Vagina (tissue), 2 donors: ENCODE measurements at places on chromosomes 1 and 21.

DNA sequence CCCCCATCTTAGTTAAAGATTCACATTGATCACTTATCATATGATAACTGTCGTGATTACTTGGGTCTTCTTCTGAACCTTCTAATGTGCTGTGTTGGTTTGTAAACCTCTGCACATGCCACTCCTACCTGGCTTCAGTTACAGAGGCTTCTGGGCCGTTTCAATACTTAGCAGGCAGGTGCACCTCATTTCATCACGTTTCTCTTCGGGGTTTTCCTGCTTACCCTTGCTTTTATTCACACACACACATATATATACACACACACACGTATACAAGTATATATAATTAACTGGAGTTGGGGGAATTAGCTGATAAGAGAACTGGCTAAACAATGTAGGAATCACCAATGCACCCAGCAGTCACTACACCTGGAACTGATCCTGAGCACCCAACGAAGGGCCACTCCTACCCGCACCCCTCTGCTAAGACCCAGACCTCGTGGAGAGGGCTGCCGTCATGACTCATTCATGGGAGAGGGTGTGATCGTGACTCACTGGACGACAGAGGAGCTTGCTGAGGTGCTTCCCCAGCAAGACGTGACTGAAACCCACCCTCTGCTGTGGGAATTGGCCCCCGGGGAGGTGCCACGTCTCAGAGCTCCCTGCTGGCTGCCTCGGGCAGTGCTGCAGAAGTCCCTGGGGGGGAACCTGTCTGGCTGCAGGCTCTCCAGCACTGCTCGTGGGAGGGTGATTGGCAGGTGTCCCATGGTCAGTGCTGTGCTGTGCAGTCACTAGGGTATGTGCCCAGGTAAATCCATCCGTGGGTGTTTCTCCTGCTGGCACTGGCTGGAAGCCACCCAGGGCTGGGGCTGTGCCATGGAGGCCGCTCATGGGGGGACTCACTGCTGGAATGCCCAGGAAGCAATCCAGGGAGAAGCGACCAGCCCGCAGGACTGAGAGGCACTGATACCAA, 166.6 kb downstream of the DYRK1A start:
- DNase-seq: no peak

DNA sequence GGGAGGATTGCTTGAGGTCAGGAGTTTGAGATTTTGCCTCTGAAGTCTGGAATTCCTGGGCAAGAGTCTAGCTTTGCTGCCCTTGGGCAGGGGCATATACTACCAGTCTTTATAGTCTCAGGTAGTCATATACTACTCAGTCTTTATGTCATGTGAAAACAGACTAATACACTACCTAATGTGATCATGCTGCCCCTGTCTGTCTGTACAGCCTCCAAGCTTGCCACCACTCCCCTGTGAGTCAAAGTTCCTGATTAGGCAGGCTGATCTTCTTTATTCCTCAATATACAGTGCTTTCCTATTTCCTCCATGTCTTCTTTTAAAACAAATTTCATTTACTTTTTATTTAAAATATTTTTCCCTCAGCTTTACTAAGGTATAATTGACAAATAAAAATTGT, 105.3 kb upstream of the BEND5 start:
- no peak for DNase-seq

GRCh38 chr1:166166698-166167571, at the start of gene FAM78B:
Gene FAM78B, minus strand, starts transcription at chr1:166167001. Its CDS starts 753 bp downstream, at chr1:166166248.
- DNase-seq: no peak

DNA sequence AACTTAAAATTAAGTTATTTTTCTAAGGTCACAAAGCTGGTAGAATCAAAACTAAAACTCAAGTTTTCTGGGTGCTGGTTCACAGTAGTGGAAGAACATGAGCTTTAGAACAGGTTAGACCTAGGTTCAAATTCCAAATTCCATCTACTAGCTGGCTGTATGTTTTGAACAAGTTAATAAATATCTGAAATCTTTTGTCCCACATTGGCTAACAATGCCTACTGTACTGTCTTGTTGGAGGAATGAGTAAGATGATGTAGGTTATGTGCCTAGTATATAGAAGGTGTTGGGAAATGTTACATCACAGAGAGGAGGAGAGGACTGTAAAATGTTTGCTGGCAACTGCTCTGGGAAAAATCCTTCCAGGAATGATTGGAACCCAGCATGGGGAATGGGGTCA, 14.0 kb upstream of the CD247 start:
- DNase-seq: no peak

DNA sequence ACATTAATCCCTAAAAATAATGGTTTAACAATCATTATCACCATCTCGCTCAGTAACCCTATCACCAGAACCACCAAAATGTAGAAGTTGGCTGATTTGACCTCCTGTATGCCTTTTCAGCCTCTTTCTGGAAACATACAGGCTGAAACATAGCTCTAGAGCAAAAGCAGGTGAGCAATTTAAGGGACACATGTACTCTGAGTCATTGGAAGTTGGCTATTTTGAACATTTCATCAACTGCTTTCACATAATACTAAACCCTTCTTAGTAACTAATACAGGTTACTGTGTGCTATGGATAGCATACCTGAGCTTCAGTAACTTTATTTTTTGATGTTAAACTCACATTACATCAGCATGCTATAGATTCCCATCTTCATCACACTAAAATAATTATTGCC, 19.8 kb upstream of the DDAH1 start:
- DNase-seq: no peak

GRCh38 chr21:35582731-35583130, 477.6 kb downstream of the SETD4 start:
- no peak for DNase-seq

- no peak for DNase-seq
These were observed 28.2 kb downstream of the TLR5 start for GRCh38 chr1:223114871-223115270.

DNA sequence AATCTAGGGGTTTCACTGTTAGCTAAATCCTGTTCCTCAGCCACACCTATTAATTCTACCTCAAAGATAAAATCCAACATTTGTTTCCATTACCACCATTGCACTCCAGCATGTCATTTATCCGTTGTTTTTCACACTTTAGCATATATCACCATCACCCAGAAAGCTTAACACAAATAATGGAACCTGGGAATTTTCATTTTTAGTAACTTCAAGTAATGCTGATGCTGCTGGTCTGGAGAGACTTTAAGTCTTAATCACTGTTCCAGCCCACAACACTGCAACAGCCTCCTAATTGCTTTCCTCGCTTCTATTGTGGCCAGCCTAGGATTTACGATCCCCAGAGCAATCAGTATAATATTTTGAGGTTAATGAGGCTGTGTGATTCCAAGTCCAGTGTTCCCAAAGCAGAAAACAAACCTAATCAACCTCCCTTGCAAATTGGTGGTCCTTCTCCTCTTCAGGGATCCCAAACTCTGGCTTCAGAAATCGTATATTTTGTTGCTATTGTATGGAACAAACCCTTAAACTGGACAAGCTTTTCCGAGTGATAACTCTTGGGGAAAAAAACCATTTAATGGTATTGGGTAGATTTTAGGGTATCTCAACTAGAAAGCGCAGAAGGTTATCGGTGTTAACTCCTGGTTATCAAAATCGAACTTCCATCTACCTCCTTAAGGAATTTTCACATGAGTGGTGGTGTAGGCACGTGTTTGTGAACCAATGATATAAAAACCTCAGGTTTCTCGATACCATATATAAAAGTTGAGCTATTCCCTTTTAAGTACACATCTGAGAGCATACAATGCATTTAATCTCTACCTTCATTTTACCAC, 50.0 kb upstream of the BOLA1 start:
- no peak for DNase-seq

DNA sequence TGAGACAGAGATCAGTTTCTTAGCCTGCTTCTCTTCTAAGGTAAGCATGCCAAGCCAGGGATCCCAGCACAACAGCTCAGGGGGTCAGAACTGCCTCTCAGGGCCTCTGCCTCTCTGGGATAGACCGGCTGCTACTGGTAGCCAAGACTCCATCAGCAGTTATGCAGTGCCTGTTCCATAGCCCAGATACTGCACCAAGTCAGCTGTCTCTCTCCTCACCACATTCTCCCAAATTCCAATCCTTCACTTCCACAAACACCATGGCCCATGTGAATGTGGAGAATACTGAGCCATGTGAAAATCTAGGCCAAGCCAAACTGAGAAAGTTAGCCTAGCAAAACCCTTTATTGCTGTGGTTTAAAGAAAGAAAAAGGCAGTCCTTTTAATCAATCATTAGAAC, 37.5 kb downstream of the CDC42BPA start:
- no peak for DNase-seq

- no peak for DNase-seq
These were observed 60.8 kb upstream of the WLS start for GRCh38 chr1:68293122-68293521.

- peak; percentile 87 for DNase-seq
These were observed 594 bp downstream of the HDGF start for GRCh38 chr1:156750711-156751450.

- DNase-seq: no peak
These were observed 64.0 kb downstream of the APP start for GRCh38 chr21:26106562-26106961.

GRCh38 chr1:236753516-236753915, 41.6 kb upstream of the MTR start:
- DNase-seq: no peak

- no peak for DNase-seq
These were observed 52.3 kb upstream of the DUSP10 start for GRCh38 chr1:221794079-221794670.
